Hematopoietic multipotent progenitor cell treated with erythropoietin and hydrocortisone succinate and interleukin-3 and kit ligand, for 4 days (in vitro differentiated cells): ENCODE measurements at places on chromosomes 11 and 22.

DNA sequence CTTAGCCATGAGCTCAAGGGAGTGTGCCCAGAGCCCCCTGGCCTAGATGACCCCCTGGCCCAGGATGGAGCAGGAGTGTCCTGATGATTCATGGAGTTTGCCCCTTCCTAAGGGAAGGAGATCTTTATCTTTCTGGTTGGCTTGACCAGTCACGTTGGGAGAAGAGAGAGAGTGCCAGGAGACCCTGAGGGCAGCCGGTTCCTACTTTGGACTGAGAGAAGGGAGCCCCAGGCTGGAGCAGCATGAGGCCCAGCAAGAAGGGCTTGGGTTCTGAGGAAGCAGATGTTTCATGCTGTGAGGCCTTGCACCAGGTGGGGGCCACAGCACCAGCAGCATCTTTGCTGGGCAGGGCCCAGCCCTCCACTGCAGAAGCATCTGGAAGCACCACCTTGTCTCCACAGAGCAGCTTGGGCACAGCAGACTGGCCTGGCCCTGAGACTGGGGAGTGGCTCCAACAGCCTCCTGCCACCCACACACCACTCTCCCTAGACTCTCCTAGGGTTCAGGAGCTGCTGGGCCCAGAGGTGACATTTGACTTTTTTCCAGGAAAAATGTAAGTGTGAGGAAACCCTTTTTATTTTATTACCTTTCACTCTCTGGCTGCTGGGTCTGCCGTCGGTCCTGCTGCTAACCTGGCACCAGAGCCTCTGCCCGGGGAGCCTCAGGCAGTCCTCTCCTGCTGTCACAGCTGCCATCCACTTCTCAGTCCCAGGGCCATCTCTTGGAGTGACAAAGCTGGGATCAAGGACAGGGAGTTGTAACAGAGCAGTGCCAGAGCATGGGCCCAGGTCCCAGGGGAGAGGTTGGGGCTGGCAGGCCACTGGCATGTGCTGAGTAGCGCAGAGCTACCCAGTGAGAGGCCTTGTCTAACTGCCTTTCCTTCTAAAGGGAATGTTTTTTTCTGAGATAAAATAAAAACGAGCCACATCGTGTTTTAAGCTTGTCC is 14.3 kb downstream of the ADORA2A start:
- DNase-seq, result no peak

- no peak for DNase-seq
These were observed 19.8 kb upstream of the CDON start for GRCh38 chr11:126082251-126083109.

DNA sequence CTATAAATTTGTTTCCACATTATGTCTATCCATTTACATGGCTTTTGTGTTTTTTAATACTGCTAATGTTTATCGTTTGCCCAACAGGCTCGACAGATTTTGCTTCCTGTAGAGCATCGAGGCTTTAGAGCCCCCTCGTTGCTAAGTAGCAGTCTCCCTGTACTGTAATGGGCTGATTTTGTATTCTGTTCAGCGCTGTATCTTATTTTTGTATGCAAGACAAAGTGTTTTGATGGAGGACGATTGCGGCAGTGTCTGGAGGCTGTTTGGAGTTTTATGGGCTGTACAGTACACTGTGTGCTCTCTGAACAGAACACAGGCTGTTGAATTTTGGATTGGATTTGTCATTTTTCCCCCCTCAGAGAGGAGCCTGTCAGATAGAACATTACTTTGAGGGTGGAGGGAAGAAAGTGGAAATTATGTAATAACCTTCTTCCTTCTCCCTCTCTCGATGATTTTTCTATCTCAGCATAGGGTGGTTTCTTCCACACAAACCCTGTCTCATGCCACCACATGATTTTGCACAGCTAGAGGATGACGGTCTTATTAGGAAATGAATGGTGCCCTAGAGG is 104.4 kb downstream of the ZBTB16 start:
- DNase-seq, result peak; percentile 35

DNA sequence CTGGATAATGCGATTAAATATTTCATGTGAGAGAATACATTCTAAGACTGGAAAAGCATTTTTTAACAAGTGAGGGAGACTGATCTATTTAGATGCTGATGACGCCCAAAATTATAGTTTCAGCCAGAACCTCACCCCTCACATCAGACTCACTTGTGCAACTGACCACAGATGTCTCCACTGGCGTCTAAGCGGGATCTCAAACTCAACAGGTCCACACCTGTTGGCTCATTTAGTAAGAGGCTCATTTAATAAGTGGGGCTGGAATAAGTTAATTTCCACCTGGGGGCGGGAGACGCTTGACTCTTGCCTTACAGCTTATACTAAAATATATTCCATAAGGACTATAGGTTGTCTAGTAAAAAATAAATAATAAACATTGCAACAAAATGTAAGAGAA is 47.5 kb downstream of the MORC2 start:
- peak; percentile 26 for DNase-seq

GRCh38 chr11:35079611-35080010 is 59.4 kb upstream of the CD44 start:
- no peak for DNase-seq
